BJ (cell line): ENCODE measurements at places on chromosomes 6 and 20. TPM values are rescaled to one million over a fixed set of nuclear protein-coding genes. Genes with fewer than 3 reads are reported as not detected.

Gene PARD6B
- polyA plus RNA-seq = 0.11 and 0.27 TPM in 2 replicates

Gene PNLDC1
- not detected in 2 replicates for polyA plus RNA-seq

Gene KCNS1
- polyA plus RNA-seq = 0.64 and 0.74 TPM in 2 replicates

GRCh38 chr6:34586327-34587040 lies 30.4 kb upstream of the SPDEF start:
- DNase-seq = no peak

DNA sequence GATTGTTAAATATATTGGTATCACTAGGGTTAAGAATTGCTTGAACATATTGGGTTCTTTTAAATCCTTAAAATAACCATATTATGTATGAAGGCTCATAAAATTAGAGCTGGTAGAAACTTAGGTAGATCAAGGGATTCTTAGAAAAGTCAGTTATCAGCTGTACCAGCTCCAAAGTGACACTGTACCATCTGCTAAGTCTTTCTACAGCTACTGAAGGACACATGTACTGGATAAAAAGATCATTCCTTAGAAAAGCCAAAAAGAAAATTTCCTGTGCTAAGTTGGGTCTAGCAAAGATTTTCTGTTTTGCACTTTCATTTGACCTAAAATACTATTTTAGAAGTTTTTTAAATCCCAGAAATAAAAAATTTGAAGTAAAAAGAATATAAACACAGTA lies 130.4 kb downstream of the CD164 start:
- DNase-seq = no peak

DNA sequence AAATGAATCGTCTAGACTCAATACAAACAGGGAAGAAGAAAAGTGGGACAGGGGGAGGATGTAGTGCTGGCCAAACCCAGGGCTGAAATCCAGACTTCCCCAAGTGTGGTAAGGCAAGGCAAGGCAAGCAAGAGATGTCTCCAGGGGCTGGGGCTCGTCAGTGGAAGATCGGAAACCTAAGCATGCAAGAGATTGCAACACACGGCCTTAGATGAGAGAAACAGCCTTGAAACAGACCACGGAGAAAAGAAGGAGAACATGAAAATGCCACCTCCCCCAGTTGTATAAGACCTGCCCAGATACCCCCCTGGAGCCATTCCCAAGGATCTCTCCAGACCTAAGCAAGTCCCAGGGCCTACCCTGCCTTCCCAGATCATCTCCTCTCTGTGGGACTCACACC lies 20.0 kb downstream of the VEGFA start:
- no peak for DNase-seq

DNA sequence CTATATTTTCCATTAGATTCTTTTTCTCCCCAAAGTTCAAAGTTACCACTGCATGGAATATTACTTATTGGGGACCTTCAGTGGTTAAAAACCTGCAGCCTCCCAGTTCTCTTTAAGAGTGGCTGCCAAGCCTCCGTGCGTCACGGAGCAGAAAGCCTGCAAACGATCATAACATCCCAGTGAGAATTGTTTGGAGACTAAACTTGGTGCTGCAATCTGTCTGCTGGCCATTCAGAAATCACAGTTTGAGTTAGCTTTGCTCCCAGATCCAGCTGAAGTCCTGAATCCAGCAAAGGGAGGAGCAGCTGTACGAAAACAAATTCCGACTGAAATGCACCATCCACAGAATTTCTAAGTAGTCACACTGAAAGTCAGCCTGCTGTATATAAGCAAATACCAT lies 213.5 kb upstream of the PDE10A start:
- no peak for DNase-seq

DNA sequence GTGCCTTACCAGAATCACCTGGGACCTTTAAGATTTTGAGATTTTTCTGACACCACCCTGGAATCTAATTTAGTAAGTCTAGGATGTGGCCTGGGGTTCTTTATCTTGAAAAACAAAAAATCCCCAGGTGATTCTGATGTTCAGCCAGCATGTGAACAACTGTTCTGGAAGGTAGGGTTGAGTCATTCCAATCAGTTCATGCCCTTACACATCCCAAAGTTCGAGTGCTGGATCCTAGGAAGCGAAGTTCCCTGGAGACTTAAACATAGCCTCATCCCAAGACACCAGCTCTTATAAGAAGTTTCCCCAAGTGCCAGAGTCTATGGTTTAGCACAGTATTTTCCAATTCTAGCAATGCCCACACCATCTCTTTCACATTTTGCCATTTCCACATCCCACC lies 6.3 kb upstream of the TSHZ2 start:
- DNase-seq = no peak

DNA sequence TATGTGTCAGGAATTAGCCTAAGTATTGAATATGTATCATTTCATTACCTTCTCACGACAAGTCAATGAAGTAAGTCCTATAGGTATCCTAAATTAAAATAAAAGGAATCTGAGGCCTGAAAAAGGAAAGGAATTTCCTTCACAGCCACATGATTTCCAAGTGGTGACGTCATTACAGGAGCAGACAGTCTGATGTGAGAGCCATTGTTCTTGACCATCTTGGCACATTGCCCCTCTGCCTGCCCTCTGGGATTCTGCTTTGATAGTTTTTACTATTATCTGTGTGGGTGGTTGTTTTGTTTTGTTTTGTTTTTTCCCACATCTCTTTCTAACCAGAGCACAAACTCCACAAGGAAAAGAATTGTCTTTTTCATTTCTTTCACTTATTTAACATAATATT lies 219.8 kb upstream of the UFL1 start:
- no peak for DNase-seq

DNA sequence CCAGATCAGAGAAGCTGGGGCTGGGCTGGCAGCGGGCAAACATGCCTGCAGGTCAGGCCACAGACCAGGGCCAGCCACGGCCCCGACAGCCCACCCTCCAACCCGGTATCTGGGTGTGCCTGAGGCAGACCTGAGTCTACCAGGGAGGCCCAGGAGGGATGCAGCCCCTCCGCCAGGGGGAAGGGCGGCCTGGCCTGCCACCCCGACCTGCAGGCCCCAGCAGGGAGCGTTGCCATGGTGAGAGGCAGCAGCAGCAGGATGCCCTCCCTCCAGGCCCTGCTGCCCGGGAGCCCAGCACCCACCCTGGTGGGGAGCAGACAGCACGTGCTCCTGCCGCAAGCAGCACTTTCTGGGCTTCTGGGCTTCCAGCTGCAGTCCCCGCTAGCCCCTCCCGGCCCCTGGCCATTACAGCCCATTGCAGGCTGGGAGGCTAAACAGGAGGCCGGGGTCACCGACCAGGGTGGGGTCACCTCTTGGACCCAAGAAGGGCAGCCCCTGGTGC lies 3.8 kb upstream of the EEF1A2 start:
- DNase-seq = no peak

DNA sequence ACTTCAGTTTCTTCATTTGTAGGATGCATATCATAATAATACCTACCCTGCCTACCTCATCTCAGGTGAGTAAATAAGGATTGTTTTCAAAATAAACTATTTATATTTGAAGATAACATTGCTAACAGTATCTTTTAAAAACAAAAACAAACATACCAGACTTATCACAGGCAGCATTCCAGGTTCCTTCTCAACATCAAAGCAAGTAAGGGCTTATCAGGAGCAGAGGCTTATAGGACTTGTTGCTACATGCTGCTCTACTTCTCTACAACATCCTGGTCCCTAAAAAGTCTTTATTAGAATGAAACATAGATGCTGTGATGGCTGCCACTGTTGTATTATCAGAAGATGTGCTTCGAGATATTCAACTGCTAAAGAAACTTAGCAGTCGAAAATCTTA lies 149.2 kb upstream of the PRDM1 start:
- DNase-seq = no peak

GRCh38 chr20:63661108-63661507 lies 3.0 kb downstream of the RTEL1 start:
- DNase-seq = no peak

DNA sequence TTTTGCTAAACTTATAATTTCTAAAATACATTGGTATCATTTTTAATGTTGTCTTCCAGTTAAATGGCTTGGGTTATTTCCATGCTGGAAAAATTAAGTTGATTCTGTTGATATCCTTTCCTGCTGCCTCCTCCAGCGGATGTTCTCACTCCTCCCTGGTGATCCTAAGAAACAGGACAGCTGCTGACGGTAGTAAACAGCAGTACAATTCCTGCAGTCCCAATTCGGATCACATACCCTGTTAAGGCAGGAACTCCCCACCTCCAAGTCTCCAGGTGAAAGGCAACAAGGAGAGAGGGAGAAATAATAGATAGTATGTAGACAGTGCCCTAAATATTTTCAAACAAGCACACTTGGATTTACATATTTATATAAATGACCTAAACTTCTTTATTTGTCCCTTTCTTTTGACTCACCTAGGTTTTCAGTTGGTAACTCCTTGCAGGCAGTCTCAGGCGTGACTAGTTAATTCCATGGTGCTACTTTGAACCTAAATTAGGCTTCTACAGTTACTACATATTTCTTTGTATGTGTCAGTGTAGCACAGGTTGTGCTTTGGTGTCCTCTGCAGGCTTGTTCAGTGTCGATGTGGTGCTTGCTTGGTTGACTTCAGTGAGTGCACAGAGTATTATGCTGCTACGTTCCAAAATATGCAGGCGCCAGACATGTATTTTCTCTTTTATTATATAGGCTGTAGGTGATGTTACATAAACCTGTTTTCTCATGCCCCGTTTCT lies 126.0 kb downstream of the ADGRB3 start:
- DNase-seq = no peak

GRCh38 chr6:55874316-55874715 lies 1.1 kb downstream of the BMP5 start:
- DNase-seq = no peak

DNA sequence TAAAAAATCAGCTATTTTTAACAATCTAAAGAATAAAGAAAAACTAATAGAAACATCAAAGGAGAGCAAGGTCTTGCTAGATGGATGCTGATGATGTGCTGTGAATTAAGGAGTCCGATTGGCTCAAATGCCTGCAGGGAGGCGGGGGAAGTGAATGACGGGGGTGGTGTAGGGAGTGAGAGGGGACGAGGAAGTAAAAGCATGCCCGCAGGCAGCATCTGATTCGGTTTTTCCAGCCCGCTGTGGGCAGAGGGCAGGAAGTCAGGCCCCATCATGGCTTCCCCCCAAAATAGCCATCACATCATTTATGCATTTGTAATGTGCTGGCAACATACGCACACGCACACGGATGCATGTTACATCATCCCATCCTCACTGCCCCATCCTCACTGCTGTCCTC lies 10.3 kb downstream of the RSPO4 start:
- DNase-seq = no peak

- no peak for DNase-seq
Observed at GRCh38 chr20:55252521-55252920, 752.8 kb downstream of the CBLN4 start.

GRCh38 chr6:39840781-39841180 lies 48.6 kb downstream of the DAAM2 start:
- DNase-seq = no peak
